Brain pericyte (primary cell): ENCODE measurements at places on chromosomes 12 and 14.

DNA sequence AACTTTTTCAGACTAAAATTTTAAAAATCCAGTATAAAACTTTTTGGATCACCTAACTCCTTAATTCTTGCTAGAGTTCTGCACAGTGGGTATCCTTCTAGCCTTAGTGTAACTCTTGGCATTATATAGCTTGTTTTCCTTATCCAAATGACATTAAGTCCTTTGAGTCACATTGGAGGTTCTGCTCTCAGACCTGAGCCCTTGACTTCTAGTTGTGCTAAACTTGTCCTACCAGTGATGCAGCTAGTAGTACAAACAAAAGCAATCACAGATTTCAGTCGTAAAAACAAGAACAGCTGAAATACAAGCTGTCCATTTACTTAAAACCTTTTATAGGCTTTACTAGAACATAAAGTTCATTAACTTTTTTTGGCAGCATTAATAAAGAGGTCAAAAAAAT, 10.5 kb downstream of the ZBTB1 start:
- no peak for DNase-seq

DNA sequence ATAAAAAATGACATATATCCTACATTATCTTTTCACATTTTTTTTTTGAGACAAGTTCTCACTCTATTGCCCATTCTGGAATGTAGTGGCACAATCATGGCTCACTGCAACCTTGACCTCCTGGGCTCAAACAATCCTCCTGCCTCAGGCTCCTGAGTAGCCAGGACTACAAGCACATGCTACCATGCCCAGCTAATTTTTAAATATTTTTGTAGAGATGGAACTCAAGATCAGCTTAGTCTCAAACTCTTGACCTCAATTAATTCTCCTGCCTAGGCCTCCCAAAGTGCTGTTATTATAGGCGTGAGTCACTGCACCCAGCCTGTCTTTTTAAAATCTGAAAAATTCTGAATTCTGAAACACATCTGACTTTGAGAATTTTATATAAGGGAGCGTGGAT, 241.9 kb upstream of the DCN start:
- DNase-seq: no peak

GRCh38 chr14:49733836-49734235, 34.1 kb upstream of the KLHDC2 start:
- DNase-seq: no peak

GRCh38 chr12:131703161-131703560, 7.7 kb upstream of the SFSWAP start:
- no peak for DNase-seq

DNA sequence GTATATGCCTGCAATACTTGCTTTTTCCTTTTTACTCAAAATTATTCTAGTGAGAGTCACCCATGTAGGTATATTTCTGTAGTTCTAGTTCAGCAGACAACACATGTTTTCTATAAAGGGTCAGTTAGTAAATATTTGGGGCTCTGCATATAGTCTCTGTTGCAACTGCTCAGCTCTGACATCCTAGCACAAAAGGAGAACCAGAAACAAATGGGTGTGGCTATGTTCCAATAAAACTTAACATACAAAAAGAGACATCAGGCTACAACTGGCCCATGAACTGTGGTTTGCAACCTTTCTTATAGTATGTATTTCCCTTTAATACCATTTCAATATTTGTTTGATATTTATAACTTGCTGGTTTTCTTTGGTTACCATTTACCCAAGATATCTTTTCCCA, 11.9 kb downstream of the NT5DC3 start:
- DNase-seq: no peak

- DNase-seq: no peak
Observed at GRCh38 chr12:53568809-53569557, 57.2 kb downstream of the ATF7 start.

GRCh38 chr12:130484221-130484620, 146.5 kb downstream of the PIWIL1 start:
- DNase-seq: no peak

DNA sequence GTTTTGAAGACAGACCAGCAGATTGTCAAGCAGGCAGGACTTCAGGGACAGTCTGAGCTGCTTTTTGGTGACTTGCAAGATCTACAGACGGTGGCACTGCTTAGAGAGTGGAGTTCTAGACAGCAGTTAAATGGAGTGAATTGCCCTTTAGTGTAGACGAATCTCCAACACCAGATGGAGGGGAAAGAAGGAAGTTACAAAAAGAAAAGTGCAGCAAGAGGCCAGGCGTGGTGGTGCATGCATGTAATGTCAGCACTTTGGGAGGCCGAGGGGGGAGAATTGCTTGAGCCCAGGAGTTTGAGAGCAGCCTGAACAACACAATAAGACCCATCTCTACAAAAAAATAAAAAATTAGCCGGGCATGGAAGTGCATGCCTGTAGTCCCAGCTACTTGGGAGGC, 8.4 kb upstream of the HHIPL1 start:
- no peak for DNase-seq

DNA sequence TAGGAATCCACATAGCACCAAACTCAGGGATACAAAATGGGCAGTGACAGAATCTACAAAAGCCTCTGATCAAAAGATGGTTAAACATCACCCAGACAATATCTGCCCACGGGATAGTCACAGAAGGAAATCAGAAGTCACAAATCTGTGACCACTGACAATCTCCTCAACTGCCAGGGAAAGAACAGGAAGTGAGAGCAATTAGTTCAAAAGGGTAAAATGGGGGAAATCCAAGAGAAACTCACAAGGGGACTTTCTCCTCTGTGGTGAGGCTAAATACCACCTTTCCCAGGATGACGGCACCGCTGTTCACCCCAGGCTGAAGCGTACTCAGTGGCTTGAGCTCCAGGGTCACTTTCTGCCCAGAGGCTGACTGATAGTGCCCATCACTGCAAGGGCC, 10.7 kb downstream of the TTC5 start:
- no peak for DNase-seq

DNA sequence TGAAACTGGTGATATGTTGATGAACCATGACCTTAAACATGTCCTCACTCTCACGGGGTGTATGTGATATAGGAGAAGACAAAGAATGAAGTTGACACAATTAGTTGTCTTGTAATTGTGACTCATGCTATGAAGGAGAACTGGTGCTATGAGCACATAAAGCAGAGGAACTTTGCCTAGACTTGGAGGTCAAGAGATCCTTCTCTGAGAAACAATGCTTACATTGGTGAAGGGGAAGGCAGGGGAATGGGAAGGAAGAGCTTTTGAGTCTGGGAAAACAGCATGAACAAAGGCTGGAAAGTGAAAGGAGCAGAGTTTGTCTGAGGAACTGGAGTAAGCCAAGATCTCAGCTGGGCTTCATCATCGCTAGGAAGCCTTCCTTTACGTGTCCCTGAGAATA, 83.2 kb downstream of the MYRFL start:
- DNase-seq: no peak

DNA sequence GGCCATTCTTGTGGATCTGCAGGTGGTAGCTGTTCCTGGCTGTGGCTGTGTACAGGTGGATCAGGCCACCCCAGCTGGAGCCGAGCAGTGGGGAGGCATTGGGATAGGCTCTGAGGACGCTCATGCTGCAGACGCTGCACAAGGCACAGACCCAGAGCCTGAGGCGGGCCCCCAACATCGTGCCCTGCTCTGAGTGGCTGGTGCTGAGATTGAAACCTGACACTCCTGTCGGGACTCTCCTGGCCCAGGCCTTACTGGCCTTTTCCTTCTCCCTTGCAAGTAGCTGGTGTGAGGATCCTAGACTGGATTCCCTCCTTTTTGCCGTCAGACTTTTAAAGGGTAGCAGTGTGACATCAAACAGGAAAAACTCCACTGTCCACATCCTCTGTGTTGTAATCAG, at the start of gene FGF23:
TSS of gene FGF23 (minus strand) at position 308 of the 400 bp plus-strand sequence. CDS start at position 178, 130 bp downstream.
- DNase-seq: peak; percentile 2

DNA sequence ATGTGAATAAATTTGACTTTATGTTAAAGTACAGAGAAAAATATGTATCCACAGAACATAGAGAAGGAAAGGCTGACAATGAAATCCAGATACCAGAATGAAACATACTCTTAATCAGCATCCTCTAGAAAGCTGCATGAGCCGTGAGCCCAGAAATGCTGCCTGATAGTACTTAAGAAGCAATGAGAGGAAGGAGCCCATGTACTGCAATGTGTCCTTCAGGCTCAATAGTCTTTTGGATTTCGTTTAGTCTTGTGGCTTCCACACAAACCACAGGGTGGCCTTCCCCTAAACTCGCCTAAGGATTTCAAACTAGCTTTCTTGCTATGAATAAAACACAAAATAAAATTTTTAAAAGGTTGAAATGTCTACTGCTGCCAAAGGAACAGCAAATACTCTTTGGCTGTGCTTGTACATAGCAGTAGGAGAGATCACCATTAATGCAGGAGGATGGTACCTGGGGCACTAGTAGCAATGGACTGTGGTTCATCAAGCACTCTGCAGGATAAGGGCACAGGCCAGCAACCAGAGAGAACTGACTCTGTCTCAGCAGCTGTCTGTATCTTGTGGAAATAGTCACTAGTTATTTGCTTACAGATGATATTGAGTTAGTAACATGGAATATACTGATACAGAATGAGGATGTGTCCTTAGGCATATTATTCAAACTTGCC, 988.3 kb upstream of the LRFN5 start:
- DNase-seq: no peak

GRCh38 chr12:28378736-28379135, 188.5 kb downstream of the CCDC91 start:
- no peak for DNase-seq

- no peak for DNase-seq
Observed at GRCh38 chr14:92464716-92465115, 48.9 kb upstream of the RIN3 start.

- DNase-seq: no peak
Observed at GRCh38 chr14:101222362-101223070, 319.0 kb upstream of the RTL1 start.

GRCh38 chr14:71754422-71755095, 177.7 kb upstream of the RGS6 start:
- DNase-seq: no peak

GRCh38 chr14:104118006-104118844, 20.2 kb upstream of the KIF26A start:
- DNase-seq: no peak

DNA sequence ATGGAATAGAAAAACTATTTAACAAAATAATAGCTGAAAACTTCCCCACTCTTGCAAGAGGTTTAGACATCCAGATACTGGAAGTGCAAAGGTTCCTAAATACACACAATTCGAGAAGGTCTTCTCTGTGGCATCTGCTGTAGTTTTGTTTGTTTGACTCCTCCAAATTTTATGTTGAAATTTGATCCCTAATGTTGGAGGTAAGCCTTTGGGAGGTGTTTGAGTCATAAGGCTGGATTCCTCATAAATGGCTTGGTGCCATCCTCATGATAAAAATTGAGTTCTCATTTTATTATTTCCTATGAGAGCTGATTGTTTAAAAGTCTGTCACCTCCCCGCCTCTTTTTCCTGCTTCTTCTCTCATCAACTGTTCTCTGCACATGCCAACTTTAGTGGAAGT, 182.7 kb downstream of the MYRFL start:
- no peak for DNase-seq

DNA sequence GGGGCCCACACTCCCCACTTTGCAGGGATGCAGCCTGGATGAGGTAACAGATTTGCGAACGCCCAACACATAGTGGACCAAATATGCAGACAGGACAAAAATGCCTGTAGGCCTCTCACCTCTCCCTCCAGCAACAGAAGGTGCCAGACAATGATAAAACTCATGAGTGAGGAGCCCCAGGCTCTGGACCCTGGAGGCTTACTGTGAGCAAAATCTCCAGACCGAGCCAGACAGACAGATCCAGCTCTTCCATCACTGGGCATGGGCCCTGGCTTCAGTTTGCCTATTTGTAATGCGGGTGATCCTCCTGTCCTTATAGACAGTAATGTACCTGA, 42.3 kb downstream of the IRF2BPL start:
- DNase-seq: no peak

DNA sequence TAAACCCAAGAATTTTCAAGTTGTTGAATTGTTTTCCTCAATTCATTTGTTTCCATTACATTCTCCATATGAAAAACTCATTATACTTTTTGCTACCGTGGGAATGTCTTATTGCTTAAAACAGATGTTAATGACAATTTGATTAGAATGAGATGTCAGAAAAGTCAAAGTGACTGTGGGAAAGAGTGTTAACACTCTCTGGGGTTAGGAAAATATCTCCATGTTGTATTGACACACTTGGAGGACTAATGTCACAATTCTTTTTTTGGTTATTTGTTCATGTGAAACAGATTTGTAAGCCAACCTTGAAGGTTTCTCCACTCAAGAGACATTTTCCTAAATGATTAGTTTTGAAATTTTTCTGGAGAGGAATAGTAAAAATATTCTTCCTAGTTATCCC, 47.2 kb upstream of the CMAS start:
- DNase-seq: no peak

- no peak for DNase-seq
Observed at GRCh38 chr14:98167275-98167674, 1104.7 kb downstream of the BCL11B start.

DNA sequence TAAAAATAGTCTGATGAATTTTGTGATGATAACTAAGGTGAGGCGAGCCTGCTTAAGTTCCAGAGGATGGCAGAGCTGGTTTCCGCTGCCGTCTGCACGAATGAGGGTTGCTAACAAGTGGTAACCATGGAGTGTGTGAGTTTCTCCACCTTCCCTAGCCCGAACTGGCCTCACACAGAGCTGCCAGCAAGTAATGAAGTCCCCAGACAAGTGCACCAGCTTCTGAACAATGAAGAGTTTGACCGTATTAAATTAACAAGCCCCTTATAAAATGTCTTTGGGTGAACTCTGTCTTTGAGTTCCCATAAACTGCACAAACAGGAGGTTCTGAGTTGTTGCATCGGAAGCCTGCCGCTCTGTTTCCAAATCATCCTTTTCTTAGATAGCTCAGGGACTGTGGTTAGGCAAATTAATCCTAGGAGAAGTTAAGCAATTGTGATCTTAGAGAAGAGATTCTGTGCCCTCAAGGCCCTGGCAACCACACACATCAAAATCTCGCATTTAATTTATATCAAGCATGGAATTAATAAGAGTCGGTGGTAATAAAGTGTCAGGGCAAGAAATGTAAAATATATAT, 274.1 kb upstream of the DAAM1 start:
- DNase-seq: no peak

DNA sequence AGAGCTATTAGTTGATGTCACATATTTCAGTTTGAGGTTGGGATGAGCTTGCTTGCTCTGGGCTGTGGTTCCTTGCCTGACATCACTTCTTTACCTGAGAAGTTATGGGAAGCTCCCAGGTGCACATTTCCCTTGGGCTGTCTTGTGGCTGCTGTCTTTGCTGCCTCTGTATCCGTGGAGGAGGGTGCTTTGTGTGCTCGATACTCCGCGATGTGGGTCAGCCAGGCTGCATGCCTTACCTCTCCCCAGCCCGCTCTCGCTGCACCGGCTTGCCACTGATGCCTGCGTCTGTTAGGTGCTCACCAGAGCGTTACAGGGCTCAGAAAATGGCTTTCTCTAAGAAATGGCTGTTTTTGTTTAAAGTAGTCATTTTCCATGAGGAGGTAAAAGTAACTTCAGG, 19.6 kb downstream of the PELI2 start:
- no peak for DNase-seq

DNA sequence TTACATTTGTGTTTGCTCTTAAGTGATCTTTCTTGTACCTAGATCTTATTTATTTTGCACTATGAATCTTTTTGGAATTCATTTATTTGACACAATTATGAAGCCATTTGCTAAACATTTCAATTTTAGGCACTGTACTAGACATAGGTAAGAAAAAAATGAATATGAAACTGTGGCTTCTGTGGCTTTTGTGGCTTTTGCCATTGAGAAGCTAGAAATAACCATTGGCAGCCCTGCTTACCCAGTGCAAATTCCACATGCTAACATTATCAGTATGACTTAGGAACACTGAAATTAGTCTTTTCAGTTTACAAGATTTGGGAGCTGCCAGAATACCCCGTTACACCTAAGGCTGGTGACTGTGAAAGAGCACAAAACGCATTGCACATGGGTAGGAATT, 60.1 kb downstream of the FSCB start:
- DNase-seq: no peak
